Bronchial smooth muscle cell (primary cell): ENCODE measurements at places on chromosomes 6 and 20. TPM values are rescaled to one million over a fixed set of nuclear protein-coding genes. Genes with fewer than 3 reads are reported as not detected.

BANF2 gene
- not detected in 2 replicates for total RNA-seq

SIRPA gene
- total RNA-seq: 6.6 and 8.2 TPM in 2 replicates

PHACTR1 gene
- under 0.01 and 0.34 TPM in 2 replicates for total RNA-seq

RIMS1 gene
- total RNA-seq: 0.16 and 0.17 TPM in 2 replicates

CST2 gene
- not detected in 2 replicates for total RNA-seq

DNAH8 gene
- under 0.01 TPM in 1 of 2 replicates, not detected in the other for total RNA-seq

LPA gene
- not detected in 2 replicates for total RNA-seq

CTAGE9 gene
- under 0.01 TPM in 1 of 2 replicates, not detected in the other for total RNA-seq
